ENCODE measurements at places on chromosomes 13 and 19.
A peak's percentile ranks its signal among the peaks of the same experiment; 100 is the strongest.

DNA sequence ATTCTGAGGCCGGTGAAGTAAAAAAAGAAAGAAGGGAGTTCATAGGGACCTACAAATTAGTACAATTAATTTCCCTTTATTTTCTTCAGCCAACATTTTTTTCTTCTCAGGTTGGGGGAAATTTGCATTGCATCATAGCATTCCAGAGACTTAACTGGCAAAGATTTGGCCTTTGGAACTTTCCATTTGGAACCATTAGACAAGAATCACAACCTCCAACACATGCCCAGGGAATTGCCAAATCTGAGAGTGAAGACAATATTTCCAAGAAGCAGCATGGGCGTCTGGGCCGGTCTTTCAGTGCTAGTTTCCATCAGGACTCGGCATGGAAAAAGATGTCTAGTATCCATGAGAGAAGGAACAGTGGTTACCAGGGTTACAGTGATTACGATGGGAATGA lies 6.4 kb upstream of the ERCC5 start:
- peak; percentile 48 for DNase-seq

DNA sequence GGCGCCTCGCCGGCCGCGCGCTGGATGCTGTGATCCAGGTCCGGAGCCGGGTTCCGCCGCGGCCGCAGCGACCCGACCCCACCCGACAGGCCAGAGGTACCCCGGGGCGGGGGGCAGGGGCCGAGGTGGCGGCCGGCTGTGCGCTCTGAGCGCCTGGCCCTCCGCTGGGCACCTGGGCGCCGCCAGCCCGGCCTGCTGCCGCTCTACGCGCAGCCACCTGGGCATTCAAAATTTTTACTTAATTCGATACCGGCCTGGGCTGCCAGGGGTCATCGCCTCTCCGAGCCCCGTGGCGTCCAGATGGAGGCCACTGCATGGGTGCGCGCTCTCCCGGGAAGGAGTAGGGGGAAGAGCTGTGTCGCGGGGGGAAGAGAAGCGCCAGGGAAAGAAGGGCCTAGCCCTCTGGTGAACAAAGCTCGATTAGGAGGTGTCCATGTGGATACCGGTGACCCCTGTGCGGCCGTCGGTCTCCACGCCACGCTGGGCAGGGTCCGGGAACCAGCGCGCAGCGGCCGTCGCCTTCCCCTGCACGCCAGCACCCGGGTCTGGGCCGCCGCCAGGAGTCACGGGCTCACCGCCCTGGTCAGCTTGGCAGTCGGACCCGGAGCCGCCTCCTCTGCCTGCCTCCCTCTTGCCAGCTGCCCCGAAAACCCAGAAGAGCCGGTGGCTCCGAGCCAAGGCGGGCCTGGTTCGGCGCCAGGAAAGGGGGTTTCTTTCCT lies 666 bp downstream of the BIVM start:
- DNase-seq: peak; percentile 21

DNA sequence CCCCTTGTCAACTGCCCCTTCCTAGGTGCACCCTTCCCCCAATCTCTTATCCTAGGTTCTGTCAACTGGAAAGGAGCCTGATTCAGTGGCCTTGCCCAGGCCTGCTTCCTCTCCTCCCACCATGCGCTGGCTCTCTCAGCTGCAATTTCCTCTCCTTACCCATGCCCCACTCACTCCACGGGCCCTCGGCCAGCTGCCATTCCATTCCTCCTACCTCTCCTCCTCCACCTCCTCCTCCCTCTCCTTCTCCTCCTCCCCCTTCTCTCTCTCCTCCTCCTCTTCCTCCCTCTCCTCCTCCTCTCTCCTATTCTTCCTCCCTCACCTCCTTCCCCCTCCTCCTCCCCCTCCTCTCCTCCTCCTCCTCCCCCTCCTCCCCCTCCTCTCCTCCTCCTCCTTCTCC lies 9.6 kb upstream of the TIMM44 start:
- DNase-seq: no peak

DNA sequence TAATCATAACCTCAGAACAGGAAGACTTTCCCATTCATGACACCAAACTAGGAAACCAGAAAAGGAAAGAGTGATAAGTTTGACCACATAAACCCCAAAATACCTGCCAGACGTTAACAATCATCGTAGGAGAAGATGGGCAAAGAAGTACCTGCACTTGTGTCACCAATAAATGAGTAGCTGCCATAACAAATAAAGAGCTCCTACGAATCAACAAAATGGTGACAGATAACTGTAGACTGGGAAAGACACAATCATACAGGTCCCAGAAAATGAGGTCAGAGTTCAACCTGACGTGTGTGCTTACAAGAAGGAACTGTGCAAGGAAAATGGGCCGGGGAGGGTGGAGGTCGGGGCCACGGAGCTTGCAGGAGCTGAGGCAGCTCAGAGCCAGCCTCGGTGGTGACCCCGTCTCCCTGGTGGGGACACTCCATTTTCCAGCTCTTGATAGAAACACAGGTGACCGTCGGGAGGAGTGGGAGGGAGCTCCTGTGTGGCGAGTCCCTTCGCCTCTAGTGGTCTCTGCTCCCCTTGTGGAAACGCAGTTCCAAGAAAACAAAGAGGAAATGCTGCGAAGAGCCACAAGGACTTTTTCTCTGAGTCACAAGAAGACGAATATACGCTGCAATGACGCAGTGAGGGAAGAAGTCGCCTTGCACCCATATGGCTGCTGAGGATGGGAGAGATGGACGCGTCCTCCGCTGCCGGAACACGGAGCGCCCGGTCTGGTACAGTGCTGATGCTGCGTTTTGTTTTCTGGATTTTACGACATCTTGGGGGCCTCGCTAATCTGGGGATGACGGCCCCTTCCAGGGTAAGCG lies 9.5 kb downstream of the PIP5K1C start:
- no peak for DNase-seq

DNA sequence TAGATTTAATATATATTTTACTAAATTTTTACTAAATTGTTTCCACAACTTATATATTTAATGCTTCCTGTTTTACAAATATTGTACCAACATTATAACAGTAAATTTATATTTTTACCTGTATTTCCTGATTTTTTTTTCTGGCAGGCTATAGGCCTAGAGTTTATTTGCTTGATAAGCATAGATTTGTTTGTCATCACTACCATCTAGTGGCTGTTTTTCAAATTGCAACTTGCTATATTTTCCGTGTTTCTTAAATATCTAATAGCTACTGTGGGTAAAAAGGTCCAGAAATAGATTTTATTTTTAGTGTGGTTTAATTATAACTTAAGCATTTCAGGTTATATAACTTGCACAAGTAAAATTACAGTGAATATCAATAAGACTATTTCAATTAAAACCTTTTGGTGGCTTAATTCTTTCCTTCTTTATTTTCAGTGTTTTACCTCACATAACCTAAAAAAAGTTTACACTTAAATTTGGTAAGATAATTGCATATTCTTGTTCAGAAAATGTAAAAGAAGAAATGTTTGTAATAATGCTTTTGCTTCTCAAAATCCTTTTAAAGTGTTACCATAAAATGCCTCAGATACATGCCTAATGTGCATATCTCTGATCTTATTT lies 60.6 kb downstream of the NDFIP2 start:
- peak; percentile 53 for DNase-seq

DNA sequence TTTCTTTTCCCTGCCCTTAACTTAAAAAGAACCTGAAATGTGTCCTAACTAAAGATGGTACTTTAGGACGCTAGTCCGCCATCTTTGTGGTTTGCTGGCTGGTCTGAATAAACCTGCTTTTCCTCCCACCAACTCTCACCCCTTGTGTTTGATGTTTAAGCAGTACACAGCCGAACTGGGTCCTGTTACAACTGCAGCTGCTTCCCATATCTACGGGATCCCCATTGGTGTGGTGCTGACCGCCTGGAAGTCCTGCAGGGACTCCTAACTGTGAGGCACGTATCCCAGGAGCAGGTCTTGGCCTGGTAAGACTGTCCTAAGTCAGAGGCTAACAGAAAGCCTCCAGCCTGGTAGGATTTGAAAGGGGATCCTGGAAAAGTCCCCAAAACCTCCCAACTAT lies 40.9 kb upstream of the VSTM2B start:
- no peak for DNase-seq
